ENCODE measurements at places on chromosomes 13 and 19.

DNA sequence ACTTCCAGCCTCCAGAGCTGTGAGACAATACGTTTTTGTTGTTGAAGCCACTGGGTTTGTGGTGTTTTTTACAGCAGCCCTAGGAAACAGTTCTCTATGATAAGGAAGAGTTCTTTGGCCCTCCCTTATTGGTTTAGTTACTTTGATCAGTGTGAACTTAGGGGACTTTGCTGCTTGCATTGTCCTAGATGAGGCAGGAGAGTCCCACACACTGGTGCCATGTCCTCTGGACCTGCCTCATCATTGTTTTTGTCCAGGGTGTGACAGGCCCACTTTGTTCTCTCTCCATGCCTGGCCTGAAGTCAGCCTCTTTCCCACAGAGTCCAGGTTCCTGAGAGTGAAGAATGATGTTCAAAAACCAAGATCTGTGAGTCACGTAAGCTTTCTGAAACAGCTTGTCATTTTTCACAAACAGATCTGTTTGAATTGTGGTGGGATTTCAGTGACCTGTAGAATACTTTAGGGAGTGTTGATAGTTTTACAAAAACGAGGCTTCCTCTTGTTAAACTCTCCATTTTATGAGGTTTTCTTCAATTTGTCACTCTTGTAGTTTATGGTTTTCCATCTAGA lies 63.8 kb downstream of the ING1 start:
- H3K4me1 ChIP-seq: no peaks in the 10 kb centered on the region
- no peak overlapping the region for H3K27ac ChIP-seq
- no peaks in the 10 kb centered on the region for H3K36me3 ChIP-seq
- no peaks in the 10 kb centered on the region for H3K27me3 ChIP-seq
- no peak for DNase-seq

DNA sequence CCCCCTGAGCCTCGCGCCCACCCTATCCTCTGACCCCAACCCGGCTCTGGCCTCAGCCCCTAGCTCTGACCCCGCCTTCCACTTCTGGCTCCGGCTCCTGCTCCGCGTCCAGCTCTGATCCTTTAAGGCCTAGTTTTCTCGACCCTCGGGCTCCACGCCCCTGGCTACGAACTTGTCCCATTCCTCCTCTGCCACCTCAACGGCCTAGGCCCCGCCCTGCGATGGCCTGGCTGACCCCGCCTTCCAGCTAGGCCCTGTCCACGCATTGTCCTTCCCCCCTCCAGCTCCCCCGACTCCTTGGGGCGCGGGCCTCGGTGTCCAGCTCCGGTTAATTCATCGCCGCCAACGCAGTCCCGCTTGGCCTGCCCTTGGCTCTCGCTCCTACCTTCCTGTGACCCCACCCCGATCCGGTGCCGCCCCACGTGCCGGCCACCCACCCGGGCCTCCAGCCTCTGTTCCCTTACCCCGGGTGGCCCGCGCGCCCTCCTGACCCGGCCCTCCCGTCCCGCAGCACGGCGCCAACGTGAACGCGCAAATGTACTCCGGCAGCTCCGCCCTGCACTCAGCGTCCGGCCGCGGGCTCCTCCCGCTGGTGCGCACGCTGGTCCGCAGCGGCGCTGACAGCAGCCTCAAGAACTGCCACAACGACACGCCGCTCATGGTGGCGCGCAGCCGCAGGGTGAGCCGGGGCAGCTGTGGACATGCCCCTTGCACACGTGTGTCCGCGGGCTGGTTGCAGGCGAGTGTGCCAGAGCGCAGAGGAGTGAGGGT lies 9.4 kb downstream of the BCL3 start:
- H3K4me1 ChIP-seq: peaks cover 21% of the 10 kb centered on the region
- no peaks in the 10 kb centered on the region for H3K36me3 ChIP-seq
- peak; percentile 90 for DNase-seq
- H3K27me3 ChIP-seq: peaks cover 71% of the 10 kb centered on the region
- peak overlapping the region; percentile 56 for H3K4me3 ChIP-seq

- no peak overlapping the region for H3K27ac ChIP-seq
- no peaks in the 10 kb centered on the region for H3K36me3 ChIP-seq
- H3K27me3 ChIP-seq: peaks cover 99% of the 10 kb centered on the region
- H3K4me3 ChIP-seq: peak overlapping the region; percentile 56
Observed at GRCh38 chr13:112065867-112066623, 904 bp upstream of the SOX1 start.

- H3K27me3 ChIP-seq: no peaks in the 10 kb centered on the region
- peaks cover 2% of the 10 kb centered on the region for H3K4me1 ChIP-seq
- H3K36me3 ChIP-seq: no peaks in the 10 kb centered on the region
Observed at GRCh38 chr13:50291611-50292010, 276.4 kb downstream of the KCNRG start.

DNA sequence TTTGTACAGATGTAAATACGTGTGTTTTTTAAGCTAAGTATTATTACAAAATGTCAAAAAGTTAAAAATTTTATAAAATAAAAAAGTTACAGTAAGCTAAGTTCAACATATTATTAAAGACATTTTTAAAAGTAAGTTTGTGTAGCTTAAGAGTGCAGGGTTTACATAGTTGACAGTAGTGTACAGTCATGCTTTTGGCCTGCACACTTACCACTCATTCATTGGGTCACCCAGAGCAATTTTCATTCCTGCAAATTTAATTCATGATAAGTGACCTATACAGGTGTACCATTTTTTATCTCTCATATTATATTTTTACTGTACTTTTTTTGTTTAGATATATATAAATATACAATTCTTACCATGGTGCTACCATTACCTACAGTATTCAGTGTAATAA lies 769.9 kb upstream of the SLITRK6 start:
- H3K4me1 ChIP-seq: no peaks in the 10 kb centered on the region
- DNase-seq: no peak
- H3K27ac ChIP-seq: no peak overlapping the region
- no peaks in the 10 kb centered on the region for H3K27me3 ChIP-seq
- no peak overlapping the region for H3K4me3 ChIP-seq
- H3K36me3 ChIP-seq: no peaks in the 10 kb centered on the region

GRCh38 chr13:21948769-21949474 lies 278.0 kb downstream of the FGF9 start:
- H3K4me1 ChIP-seq: peaks cover 5% of the 10 kb centered on the region
- no peaks in the 10 kb centered on the region for H3K36me3 ChIP-seq
- DNase-seq: no peak
- H3K27me3 ChIP-seq: no peaks in the 10 kb centered on the region
- no peak overlapping the region for H3K4me3 ChIP-seq

GRCh38 chr19:17294051-17294891 lies 9.0 kb downstream of the ABHD8 start:
- no peak overlapping the region for H3K4me3 ChIP-seq
- H3K27me3 ChIP-seq: no peaks in the 10 kb centered on the region

Data from neural progenitor cell (in vitro differentiated cells).